ENCODE measurements at places on chromosomes 6 and 20.

DNA sequence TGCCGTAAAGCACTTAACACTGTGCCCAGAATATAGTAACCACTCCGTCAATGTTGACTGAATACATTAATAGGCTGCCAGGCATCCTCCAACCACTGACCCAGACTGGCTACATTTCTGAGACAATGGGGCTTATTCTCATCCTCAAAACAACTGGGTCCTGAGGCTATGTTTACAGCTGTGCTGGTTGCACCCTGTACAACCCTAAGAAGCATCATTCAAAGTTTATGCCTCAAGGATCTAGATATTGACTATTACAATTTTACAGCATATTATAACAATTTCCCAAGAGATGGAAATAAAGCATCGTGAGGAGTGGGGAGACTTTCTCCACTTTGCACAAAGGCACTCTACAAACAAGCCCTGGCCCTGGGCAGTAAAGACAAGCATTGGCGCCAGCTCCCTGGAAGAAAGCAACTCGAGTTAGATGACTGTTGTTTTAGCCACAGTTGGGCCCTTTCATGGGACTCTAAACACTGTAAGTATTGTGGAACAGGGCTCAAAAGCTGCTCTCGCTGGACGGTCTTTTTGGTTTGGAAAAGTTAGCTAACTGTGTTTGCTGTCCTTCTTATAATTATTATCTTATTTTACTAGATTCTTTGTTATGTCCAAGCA, 30.2 kb downstream of the MYLIP start:
- no peak for DNase-seq

DNA sequence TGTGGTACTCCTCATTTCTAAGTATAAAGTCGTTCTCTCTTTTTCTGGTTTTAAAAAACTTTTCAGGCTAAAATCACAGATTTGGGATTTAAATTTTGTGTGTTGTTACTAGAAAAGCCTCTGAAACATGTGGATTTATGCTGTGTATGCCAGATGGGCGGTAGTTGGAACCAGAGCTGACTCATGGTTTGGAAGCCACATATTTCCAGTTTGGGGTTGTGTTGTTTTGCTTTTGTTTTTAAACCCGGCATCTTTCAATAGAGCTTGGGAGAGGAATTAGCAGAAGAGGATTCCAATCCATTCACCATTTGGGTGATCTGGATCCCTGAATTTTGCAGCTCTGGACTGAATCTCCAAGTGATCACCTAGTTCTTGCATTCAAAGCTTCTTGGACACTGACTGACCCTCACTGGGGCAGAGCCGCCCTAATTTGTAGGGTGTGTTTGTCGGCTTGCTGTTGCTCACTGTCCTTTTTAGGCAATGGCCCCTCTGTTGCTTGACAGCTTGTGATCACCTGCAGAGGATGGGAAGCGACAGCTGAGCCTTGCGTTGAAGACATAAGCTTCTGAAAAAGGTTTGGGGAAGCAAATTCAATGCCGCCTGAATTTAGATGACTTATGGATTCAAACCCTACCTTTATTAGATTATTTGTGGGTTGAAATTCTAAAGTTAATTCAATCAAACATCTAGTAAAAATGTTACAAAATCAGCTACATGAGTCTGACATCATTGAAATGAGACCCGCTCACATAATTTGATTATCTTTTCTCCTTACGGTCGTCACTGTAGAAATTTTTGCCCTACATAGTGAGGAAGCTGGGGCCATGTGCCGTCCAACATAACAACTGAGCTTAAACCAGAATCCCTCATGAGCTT, 79.9 kb upstream of the CD83 start:
- peak; percentile 48 for DNase-seq

GRCh38 chr6:68635706-68636513, 828 bp downstream of the ADGRB3 start:
- DNase-seq = peak; percentile 32

GRCh38 chr6:18263418-18264218, 712 bp downstream of the DEK start:
- DNase-seq = peak; percentile 11

GRCh38 chr20:34163307-34163706, 51.3 kb upstream of the EIF2S2 start:
- DNase-seq = no peak

DNA sequence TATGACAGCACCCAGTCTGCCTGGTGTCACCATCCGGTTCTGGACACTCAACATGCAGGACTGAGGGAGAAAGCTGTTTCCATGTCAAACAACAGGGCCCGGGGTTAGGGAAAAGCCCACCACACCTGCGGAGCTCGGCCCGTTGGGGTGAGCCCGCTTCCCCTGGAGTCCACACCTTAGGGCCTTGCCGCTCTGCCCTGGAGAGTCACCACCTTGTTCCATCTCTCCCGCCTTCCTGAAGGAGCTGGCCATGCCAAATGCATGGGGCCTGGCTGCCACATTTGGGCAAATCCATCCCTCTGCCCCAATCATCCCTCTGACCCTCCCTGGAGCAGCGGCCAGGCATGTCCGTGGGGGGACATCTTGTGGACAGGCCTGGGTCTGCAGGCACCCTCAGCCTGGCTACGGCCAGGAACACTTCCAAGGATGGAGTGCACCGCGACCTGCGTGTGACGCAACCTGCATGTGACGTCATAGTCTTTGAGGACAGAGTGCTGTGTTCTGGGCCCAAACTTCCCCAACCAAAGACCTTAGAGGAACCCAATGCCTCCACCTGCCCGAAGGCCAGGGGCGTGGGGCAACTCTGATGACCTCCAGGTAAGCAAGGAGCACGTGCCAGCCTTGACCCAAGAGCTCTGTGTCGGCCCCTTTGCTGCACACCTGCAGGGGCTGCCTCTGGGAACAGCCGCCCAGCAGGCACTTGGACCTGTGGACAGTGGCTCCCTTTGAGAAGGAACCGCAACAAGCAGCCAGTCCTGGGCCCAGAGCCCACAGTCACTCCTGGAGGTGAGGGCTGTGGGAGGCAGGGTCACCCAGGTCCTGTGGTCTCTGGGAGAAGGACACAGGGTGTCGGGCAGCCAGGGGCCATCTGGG, 1.7 kb downstream of the CABLES2 start:
- no peak for DNase-seq

- DNase-seq = no peak
Measured at GRCh38 chr20:54469293-54469692, 6.1 kb upstream of the DOK5 start.

GRCh38 chr6:136582711-136583471, 32.7 kb upstream of the MAP7 start:
- DNase-seq = peak; percentile 88

- DNase-seq = no peak
Measured at GRCh38 chr6:75167851-75168250, 38.0 kb downstream of the COL12A1 start.

GRCh38 chr20:24283186-24283585, 186.2 kb upstream of the SYNDIG1 start:
- DNase-seq = no peak

DNA sequence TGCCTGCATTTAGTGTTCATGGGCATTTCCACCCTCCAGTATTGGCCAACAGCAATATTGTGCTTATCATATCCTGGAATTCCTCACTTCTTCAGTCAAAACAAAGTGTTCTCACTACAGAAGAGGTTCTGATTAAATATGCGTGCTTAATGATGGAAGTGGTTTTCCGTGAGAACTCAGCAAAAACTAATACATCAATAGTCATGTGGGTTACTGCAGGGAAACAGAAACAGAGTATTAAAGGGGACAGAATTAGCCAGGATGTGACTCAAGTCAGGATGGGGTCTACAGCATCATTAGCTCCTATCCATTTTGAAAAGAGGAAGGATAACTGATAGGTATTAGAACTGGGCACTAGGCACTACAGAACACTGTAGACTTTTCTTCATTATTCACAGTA, 384.6 kb downstream of the CDKAL1 start:
- DNase-seq = no peak

GRCh38 chr6:105561486-105561885, 158.6 kb upstream of the PREP start:
- no peak for DNase-seq

- peak; percentile 57 for DNase-seq
Measured at GRCh38 chr6:710601-711571, 17.9 kb upstream of the EXOC2 start.

DNA sequence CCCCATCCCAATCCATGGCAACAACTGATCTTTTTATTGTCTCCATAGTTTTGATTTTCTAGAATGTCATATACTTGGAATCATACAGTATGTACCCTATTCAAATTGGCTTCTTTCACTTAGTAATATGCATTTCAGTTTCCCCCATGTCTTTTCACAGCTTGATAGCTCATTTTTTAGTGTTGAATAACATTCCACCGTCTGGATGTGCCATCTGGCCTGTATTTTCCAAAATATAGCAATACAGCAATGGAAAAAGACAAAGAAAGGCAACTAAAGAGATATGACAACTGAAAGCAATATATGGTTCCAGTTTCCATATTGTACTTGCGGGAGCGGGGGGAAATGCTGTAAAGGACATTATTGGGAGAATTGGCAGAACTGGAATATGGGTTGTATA, 166.4 kb upstream of the NT5E start:
- DNase-seq = no peak

DNA sequence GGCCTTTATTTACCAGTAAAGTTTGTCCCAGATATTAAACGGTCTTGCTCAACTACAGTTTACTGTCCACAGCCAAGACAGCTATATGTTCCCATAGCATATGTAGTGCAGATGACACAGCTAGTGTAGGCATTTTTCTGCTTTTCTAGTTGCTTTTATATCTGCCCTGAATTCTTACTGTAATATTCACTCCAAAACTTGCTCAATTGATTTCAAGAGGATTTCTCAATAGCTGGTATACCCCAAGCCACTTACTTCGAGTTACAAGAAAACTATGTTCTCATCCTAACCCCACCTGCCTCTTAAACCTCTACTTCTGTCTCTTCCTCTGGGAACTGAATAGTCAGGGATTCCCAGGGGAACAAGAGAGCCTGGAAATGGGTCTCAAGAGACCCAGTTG, 18.9 kb upstream of the ROS1 start:
- DNase-seq = no peak

- no peak for DNase-seq
Measured at GRCh38 chr6:170164271-170164900, 126.5 kb downstream of the DLL1 start.

- DNase-seq = no peak
Measured at GRCh38 chr20:44648068-44648467, 3.4 kb downstream of the ADA start.

DNA sequence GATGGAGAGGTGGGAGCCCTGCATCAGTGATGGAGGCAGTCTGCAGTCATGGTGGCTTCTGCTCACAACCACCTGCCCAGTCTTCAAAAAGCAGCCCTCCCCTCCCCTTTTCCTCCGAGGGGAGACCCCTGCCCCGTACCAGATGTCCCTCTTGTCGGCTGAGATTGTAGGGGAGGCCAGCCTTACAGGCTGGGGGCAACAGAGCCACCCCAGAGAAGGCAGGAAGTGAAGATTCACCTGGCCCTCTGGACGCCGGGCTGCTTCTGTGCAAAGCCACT, 4.5 kb downstream of the TNFRSF6B start:
- no peak for DNase-seq

DNA sequence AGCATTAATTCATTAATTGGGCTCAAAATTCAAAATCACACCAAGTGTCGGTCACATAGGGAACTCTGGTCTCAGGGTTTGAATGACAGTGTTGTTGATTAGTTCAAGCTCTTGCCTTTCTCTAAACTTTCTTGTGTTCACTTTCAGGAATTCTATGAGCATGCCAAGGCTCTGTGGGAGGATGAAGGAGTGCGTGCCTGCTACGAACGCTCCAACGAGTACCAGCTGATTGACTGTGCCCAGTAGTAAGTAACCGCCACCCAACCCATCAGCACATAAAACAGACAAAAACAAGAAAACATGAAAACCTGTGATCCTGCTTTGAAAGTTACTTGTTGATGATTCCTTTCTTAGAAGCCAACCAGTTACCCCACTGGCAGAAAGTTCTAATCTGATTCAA, 52.7 kb downstream of the GNAS start:
- no peak for DNase-seq

DNA sequence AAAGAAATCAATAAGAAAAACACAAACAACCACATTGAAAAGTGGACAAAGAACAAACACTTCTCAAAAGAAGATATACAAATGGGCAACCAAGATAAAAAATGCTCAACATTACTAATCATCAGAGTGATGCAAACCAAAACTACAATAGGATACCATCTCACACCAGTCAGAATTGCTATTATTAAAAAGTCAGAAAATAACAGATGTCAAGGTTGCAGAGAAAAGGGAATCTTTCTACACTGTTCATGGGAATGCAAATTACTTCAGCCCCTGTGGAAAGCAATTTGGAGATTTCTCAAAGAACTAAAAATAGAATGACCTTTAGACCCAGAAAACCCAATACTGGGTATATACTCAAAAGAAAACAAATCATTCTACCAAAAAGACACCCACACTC, 29.8 kb downstream of the KIF6 start:
- no peak for DNase-seq

DNA sequence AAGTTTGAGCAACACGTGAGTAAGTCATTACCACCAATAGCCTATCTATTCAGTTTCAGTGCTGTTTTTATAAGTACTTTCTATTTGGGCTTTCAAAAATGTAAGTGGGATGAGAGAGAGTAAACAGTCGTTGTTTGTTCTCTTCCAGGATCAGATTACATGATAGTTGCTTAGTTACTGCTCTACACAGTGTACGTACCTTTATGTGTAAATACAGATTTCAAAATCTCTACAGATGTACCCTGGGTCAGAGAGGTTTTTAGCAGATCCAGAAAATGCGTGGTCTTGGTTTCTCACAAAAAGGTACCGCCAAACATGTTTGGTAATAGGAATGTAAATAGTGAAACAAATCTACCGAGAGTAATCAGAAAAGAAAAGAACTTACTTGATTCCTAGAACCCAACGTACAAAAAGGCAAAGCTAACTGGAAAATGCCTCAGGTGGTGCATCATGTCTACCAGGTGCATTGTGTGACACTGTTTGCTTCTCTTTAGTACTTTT, 421.1 kb downstream of the BCKDHB start:
- DNase-seq = no peak

GRCh38 chr6:109325400-109325801, 56.9 kb downstream of the CD164 start:
- DNase-seq = no peak

DNA sequence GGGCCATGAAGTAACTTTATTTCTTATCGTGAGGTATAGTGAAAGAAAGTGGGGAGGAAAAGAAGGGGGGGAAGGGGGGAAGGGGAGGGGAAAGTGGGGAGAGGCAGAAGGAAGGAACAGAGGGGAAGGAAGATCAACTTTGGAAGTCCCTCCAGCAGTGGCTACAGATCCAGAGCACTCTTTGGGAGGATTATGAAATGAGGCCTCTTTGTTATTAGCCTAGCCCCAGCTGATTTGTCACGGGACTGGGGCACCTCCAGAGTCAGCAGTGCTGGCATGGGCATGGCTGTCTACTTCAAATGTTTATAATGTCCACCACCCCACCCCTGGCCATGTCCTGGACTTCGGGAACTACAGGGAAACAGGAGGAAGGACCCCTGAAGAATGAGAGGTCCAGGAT, 7.6 kb downstream of the MOCS1 start:
- peak; percentile 29 for DNase-seq
